GM12865 (cell line): ENCODE measurements at places on chromosomes 3 and 15.

GRCh38 chr3:170897978-170898377 is 10.5 kb downstream of the EIF5A2 start:
- no peak for DNase-seq

DNA sequence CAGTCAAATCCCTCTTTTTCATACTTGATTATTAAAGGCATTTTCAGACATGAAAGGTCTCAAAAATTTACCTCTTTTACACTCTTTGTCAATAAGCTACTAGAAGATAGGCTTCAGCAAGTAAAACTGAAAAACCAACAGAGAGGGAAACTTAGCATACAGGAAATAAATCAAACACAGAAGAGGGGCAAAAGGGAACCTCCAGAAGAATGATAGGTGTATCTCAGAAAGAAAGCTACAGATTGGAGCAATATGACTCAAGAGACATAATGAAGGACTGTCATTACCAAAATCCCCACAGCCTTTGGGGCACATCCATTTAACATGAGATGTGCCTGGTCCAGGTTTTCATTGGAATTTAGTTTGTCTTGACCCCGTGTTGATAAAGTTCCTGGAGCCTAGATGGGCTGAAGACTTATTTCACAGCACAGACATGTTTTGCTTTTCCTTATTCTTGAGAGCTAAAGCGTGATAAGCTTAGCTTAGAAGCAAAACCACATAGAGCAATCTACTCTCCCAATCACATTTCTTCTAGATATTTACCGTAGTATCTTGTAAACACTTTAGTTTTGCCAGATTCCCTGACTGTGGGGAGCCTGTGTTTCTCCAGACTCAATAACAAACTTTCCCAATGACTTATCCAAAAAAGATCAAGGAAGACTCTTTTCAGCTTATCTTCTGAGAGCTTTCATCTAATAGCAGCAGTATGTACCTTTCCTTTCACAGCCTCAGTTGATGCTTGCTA is 11.7 kb downstream of the LRRFIP2 start:
- peak; percentile 66 for DNase-seq

- no peak for DNase-seq
These were observed 4.7 kb downstream of the INAFM2 start for GRCh38 chr15:40328176-40328575.

- DNase-seq: no peak
These were observed 41.6 kb downstream of the ZBTB38 start for GRCh38 chr3:141409940-141410241.

- no peak for DNase-seq
These were observed 48.9 kb upstream of the FMN1 start for GRCh38 chr15:33243393-33243792.

DNA sequence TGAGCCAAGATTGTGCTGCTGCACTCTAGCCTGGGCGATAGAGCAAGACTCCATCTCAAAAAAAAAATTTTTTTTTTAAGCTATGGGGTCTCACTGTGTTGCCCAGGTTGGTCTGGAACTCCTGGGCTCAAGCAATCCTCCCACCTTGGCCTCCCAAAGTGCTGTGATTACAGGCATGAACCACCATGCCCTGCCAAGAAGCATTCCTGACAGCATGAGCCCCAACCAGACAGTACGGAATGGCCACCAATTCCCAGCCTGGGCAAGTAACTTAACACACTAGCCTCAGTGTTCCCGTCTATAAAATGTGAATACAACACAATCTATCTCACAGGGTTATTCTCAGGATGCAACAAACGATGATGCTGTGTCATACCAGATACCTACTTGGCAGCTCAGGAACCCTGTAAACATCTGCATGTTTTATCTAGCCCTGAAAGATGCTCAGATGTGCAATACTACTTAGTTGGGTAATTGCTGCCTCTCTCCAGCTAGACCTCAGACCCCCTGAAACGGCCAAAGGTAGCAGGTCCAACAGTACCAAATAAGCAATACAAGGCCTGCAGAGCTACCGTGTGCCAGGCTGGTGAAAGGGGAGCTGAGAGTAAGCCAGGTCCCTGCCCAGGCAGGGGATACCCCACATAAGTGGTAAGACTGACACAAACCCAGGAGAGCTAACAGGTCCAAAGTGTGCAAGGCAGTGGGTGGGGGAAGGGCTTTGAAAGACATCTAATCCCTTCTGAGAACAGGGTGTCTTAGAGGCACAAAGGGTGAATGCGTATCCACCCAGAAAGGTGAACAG is 1.9 kb downstream of the TKT start:
- DNase-seq: no peak

GRCh38 chr3:10976770-10977169 is 15.8 kb upstream of the SLC6A1 start:
- DNase-seq: no peak
